ENCODE measurements at places on chromosomes 5 and 9.
A peak's percentile ranks its signal among the peaks of the same experiment; 100 is the strongest.

DNA sequence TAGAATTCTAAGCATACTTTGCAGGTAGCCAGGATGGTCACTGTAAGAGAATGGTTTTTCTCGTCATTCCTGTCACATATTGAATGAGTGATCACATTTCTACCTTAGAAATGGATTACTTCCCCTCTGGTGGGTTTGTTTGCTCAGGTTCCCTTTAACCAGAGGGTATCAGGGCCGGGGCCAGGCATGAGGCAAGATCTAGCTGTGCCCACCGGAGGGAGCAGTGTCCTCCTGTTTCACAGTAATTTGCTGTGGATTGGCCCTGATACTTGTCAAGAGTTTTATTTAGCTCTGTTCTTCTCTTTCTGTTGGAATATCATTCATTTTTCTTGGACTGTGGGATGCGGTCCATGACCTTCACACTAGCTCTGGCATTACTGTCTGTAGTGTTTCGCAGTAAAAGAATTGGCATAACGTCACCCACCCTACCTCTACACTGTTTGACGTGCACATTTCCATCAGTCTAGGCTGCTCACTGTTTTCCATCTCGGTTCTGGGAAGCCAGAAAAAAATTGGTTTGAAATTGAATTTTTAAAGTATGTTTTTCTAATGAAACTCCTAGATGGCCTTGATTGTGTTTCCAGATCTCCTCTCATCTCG lies 42.4 kb upstream of the ZBED3 start:
- no peak for DNase-seq

DNA sequence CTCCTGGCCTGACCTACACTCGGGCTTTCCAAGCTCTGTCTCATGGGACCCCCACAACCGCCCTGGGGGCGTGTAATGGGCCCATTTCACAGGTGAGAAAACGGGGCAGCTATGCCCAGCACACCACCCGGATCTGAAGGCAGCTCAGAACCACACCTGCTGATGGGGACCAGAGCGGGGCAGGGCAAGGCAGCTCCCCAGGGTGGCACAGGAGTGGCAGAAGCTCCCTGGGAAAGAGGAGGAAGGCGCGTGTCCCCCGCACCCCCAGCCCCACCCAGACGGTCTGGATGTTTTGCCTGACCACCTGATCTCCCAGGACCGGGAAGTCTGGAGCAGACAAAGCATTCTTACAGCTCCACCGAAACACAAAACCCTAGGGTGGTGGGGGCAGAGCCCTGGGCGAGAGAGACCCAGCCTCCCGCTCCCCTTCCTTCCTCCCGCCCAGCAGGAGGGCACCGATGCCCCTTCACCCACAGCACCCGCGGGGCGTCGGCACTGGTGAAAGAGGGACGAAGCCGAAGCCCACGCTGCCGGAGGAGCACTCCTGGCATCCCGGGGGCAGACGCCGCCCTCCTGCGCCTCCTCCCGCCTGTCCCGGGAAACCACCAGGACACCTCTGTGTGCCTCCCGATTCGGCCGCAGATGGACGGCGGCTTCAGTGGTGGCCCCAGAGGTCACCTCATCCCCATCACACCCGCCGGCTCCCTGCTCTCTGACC lies 14.5 kb downstream of the NOTCH1 start:
- DNase-seq: no peak

GRCh38 chr5:38078161-38078560 lies 180.2 kb upstream of the EGFLAM start:
- DNase-seq: no peak

- DNase-seq: peak; percentile 77
These were observed 4.3 kb upstream of the ACER2 start for GRCh38 chr9:19404283-19405075.

- no peak for DNase-seq
These were observed 263.4 kb downstream of the DEPDC1B start for GRCh38 chr5:60436518-60436917.

DNA sequence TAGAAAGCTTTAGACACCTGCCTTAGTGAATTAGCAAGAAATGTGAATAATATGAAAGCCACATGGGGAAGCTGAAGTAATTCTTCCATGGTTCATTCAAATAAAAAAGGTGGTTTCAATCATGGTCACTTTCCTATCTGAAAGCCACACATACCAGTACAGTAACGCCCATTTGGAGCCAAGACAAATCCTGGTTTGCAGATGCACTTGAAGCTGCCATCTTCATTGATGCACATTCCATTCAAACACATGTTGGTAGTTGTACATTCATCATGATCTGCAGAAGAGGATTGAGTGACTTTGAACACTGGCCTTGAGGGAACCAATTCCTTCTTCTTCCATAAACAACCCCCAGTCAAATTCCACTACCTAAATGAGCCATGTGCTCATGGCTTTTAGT lies 161.5 kb downstream of the FBN2 start:
- no peak for DNase-seq

- DNase-seq: peak; percentile 90
These were observed 7.3 kb upstream of the ANXA6 start for GRCh38 chr5:151164687-151165392.

GRCh38 chr5:6225121-6225607 lies 153.2 kb downstream of the MED10 start:
- DNase-seq: no peak

DNA sequence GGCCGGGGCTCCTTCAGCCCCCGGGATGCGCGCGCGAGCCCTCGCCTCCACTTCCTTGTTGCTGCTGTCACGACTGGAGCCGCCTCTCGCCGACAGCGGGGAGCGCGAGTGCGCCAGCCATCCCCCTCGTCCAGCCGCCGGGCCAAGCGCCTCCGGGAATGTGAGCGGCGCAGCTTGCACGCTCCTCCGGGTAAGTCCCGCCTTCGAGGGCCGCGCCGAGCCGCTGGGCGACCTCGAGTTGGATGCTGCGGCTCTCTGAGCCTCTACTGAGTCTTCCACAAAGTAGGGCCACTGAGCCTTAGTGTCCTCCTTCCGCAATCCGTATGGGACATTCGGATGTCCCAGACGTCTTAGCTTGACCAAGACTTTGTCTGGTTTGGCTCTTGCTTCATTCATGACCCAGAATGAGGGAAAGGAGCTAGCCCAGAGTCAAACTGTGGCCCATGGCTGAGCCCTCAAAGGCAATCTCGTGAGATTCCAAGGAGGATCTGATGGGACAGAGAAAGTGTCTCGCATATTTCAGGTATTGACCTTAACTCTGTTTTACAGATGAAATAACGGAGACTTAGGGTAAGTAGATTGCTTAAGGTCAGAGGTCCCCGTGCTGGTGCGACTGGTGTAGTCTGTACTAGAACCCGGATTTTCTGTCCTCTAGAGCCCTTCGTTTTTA lies 586 bp downstream of the HMGXB3 start:
- DNase-seq: no peak

GRCh38 chr5:168992687-168993086 lies 308.3 kb downstream of the SLIT3 start:
- no peak for DNase-seq

- DNase-seq: no peak
These were observed 90.6 kb downstream of the RALGPS1 start for GRCh38 chr9:127004946-127005769.

DNA sequence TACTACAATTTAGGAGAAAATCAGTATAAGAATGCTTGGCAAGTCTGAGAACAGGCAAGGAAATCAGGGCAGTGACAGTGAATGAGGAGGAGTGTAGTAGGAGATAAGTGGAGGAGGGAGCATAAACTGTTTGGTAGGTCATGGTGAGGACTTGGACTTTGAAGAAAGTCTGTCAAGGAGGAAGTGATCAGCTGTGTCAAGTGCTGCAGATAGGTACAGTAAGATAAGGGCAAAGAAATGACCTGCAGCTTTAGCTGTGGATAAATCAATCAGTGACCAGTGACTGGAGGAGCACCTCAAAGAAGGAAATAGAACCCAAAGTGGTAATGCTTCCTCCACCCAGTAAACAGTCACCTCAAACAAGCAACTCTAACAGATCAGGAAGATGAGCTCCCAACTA lies 106.3 kb downstream of the RAPGEF6 start:
- DNase-seq: no peak

DNA sequence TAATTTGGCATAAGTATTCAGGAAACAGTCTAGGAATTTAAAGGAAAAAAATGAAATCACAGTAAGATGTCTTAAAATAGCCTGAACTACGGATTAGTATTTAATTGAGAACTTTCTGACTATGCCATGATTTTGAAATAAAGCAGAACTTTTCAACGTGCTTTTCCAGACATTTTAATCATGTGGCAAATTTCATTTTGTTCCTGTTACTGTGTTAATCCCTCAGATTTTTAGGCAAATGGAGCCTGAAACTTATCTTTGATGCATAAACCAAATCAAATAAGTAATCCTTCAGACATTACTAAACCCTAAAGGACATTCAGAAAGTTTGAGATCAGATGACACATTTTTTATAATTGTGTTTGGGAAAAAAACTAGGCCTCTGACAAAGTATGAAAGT lies 75.7 kb downstream of the FBN2 start:
- DNase-seq: no peak

All from T47D (cell line).